Naive B cell (primary cell): ENCODE measurements at places on chromosomes 12 and 14. TPM values are rescaled to one million over a fixed set of nuclear protein-coding genes. Genes with fewer than 3 reads are reported as not detected.

DNA sequence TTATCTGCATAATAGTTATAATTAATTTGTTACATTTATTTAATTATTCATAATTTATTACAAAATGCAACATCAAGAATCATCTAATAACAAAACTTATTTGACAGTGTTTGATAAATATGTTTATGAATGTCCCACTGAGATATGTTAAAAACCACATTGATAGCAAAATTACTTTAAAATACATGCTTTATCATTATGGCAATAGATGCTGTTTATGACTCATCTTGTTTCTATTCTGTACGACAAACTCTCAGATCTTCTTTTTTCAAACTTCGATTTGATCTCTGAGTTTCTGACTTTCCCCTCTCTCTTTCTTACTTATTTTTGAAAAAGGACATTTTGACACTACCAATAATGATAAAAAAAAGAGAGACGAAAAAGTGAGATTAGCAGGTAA, 56.8 kb upstream of the LRRK2 start:
- no peak for DNase-seq

- no peak for DNase-seq
Measured at GRCh38 chr12:31323391-31324115, 2.4 kb downstream of the SINHCAF start.

DNA sequence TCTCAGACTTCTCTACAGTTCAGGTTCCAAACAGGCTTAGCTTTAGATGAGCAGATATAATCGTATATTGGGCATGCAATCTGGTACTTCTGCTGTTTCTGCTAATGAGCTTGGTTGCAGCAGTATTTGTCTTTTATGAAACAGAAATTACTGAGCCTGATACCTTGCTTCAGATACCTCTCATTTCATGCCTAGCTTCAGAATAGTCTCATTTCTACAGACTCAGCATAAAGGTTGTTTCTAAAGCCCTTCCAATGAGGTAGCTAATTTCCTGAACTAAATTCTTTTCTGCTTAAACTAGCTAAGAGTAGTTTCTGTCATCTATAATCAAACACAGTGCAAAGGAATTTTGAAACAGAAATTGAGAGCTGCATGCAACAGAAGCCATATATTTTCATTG, 275.0 kb upstream of the KITLG start:
- DNase-seq: no peak

LLPH gene
- 51.2 TPM for polyA plus RNA-seq

- no peak for DNase-seq
Measured at GRCh38 chr12:95131589-95132340, 58.3 kb upstream of the NR2C1 start.

- no peak for DNase-seq
Measured at GRCh38 chr12:27194644-27195043, 49.4 kb upstream of the STK38L start.

SSPN gene
- polyA plus RNA-seq: 5.2 TPM

GRCh38 chr14:99272632-99272898, 568 bp upstream of the BCL11B start:
- no peak for DNase-seq

SERPINA1 gene
- polyA plus RNA-seq: 3.2 TPM
